Fibroblast of mammary gland (primary cell): ENCODE measurements at places on chromosomes 2 and 18.
A peak's percentile ranks its signal among the peaks of the same experiment; 100 is the strongest.

GRCh38 chr2:66477135-66477842 is 42.4 kb downstream of the MEIS1 start:
- DNase-seq, result peak; percentile 28

DNA sequence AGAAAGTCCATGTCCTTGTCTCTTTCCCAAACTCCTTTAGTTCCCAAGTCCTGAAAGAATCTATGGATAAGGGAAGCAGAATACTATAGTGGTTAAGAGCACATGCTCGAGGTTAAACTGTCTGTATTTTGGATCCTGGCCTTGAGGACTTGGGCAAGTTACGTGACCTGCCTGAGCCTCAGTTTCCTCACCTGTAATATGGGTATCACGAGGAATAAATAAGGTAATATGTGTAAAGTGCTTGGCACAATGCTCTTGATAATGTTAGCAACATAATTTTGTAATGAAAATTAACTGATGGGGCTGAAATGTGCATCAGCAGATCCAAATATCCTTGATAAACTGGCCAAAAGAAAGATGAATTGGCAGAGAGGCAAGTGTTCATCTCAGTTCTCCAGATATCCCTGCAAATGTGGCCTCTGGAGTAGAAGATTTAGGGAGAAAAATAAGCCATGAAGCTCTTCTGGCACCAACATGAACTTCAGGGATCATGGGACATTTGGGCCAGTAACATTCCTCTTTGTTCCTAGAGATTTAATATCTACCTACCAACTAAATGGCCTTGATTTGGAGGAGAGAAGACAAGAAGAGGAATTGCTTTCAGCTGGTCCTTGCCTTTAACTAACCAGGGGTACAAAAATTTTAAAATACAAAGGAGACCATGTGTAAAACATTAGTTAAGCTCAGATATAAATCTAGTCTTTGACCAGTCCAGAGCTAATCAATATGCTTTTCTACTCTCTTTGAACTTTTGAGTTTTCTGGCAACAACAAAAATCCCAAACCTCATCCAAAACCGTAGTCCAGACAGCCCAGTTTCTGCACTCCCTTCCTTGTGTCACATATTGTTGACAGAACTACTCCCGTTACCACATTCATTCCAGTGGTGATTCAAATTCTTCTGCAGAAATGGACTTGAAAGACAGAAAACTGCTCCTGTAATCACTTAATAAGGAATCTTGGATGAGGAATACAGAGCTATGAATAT is 52.7 kb upstream of the EML4 start:
- peak; percentile 57 for DNase-seq

DNA sequence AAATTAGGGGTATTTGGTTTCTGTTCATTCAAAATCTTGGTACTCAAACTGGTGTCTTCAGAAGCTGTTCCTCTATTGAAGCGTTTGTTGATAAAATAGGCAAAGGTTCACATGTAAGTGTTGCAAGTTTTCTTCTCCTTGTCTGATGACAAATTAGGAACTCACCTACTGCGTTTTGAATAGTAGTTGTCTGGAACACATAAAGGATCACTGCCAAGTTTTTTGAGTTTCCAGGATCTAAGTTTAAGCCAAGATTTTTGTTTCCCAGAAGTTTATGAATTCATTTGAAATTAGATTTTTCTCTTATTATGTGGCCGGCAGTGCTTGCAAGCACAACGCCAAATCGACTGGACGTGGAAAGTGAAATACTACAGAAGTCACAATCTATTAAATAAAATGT is 85.4 kb downstream of the ARHGEF33 start:
- peak; percentile 28 for DNase-seq

DNA sequence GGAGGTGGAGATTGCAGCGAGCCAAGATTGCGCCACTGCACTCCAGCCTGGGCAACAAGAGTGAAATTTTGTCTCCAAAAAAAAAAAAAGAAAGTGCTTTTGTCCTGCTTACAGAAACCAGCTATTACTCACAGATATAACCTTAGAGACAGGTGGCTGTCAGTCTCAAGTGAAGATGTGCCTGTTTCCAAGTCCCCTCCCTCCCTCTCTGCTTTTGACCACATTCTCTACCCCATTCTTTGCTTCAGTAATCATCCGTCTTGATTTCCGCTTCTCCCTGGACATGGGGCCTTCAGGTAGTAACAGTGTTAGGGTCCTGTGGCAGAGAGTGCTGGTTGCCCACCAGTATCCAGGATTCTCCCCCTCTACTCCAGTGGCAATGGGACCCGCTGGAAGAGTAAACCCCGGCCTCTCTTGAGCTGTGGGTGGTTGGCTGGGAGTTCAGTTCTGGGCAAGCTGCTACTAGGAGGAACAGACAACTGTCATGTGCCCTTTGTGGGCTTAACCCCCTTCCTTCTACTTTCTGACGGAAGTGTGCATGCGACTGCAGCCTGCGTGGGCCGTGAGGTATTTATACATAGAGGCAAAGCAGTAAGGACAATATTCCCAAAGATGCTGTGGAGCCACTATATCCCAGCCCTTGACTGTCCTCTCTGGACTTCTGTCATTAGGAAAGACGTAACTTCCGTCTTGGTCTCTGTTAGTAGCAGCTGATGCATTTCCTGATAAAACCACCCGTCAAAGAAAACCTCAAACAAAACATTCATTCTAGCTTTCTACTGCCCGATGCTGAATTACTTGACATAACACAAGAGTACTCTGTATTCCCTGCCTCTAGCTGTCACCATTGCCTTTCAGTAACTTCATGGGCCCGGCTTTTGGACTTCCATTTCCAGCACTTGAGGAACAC is 17.8 kb downstream of the PDCL3 start:
- no peak for DNase-seq

DNA sequence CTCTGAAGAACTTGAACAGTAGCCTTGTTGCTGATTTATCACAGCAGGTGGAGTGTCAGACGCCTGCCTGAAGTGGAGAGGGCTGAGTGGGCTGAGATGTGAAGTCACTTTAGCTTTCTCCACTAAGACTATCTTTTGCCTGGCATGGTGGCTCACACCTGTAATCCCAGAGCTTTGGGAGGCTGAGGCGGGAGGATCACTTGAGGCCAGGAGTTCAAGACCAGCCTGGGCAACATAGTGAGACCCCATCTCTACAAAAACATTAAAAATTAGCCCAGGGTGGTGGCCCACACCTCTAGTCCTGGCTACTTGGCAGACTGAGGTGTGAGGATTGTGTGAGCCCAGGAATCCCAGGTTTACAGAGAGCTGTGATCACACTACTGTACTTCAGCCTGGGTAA is 60.6 kb upstream of the TTC39C start:
- DNase-seq, result no peak

DNA sequence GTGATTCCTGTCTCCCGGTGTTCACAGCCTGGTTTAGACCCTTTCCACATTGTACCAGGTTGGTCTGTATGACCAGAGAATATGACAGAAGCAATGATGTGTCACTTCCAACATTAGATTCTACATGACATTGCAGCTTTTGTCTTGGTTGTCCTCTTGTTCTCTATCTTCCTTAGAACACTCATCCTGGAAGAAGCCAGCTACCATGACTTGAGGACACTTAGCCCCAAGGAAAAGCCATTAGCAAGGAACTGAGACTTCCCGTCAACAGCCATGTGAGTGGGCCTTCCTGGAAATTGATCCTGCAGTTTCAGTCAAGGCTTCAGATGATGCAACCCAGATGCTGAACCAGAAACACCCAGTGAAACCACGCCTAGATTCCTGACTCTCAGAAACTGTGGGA is 143.3 kb downstream of the MREG start:
- DNase-seq, result peak; percentile 82

GRCh38 chr2:98867539-98868309 is 68.3 kb downstream of the CRACDL start:
- DNase-seq, result peak; percentile 74

GRCh38 chr2:223950448-223951347 is 5.6 kb upstream of the WDFY1 start:
- DNase-seq, result no peak

GRCh38 chr2:68094111-68094510 is 31.3 kb upstream of the C1D start:
- no peak for DNase-seq

GRCh38 chr2:101706819-101707177 is 9.3 kb downstream of the MAP4K4 start:
- DNase-seq, result no peak

DNA sequence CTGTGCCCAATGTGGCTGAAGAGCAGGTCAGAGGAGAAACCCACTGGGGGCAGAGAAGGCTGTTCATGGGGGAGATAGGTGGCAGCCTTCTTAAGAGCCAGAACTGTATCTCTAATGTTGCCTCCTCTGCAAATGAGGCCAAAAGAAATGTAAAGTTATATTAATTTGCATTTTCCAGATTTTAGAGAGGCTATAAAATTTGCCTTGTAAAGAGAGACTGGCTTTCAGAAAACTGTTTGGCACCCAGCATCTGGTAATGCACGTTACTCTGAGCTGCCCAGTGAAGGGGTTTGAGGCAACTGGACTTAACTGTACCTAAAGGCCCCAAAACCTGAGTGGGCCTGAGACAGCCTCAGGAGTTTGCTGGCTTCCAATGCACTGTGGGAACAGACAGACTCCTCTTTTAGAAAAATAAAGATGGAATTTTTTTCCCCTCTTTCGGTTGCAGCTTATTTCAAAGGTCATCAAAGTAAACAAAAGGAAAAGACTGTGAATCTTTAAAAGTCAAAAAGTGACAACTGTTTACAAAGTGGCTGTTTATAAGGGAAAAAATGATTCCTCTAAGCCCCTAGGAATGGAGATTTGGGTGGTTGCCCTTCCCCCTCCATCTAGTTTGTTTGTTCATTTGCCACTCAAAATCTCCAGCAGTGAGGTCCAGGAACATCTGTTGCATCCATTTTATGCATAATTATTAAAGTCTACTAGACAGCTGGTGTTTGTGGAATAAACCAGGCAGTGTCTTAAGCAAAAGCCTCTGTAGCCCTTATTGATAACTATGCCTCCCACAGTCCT is 132.2 kb upstream of the ZFP36L2 start:
- no peak for DNase-seq

DNA sequence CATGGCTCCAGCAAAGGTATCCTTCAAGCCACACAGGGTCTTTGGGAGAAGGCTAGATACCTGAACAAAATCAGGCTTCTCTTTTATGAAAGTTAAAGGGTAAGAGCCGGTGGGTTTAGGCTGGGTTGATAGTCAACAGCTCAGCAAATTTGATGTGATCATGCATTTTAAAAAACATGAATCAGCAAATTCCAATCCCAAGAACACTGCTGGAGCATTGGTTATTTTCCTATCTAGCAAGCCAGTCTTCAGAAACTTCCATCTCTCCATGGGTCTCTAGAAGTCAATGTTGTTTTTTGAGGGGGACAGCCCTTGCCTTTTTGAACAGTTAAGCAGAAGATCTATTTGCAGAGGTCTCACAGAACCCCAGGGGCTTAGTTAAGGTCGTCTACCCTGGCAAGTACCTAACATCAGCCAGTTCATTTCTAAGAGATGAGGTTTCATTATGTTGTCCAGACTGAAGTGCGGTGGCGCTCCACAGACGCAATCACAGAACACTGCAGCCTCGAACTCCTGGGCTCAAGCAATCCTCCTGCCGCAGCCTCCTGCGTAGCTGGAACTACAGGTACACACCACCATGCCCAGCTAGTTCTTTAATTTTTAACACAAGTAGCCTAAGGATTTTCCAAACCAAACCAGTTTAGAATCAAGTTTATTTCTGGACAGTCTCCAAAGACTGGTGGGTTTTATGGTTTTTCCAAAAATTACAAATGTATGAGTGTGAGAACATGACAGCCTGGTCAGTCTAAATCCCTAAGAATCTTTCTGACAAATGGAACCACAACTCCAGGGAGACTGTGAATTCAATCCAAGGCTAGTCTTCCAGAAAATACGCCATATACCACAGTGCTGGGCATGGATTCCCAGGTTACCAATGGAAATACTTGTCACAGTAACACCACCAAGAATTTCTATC is 4.1 kb upstream of the ZCCHC2 start:
- peak; percentile 38 for DNase-seq

GRCh38 chr2:26394694-26395093 is 7.0 kb upstream of the DRC1 start:
- DNase-seq, result no peak

DNA sequence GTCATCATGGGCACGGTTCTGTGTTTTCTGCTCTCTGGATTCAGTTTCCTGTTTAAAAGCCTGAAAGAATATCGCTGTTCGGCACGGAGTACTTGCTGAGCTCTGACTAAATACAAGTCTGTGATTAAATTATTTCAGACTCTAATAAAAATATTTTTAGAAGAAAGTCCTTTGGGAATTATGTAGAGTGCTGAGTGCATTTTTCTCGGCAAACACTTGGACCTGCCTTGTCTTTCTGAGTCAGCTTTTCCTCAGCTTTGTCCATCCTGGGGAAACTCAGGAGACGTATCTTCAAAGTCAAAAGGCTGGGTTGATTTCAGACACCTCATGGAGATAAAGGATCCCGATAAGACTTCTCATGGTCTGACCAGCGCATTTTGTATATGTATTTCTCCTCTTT is 45.9 kb downstream of the IL1R2 start:
- peak; percentile 93 for DNase-seq

GRCh38 chr18:64091526-64091925 is 57.4 kb downstream of the LINC00305 start:
- DNase-seq, result no peak

- no peak for DNase-seq
These were observed 83.5 kb downstream of the EML6 start for GRCh38 chr2:54806975-54807374.

GRCh38 chr2:52956766-52957165 is 810.8 kb upstream of the CHAC2 start:
- DNase-seq, result no peak

- DNase-seq, result no peak
These were observed 58.9 kb upstream of the CTDP1 start for GRCh38 chr18:79620576-79621165.

DNA sequence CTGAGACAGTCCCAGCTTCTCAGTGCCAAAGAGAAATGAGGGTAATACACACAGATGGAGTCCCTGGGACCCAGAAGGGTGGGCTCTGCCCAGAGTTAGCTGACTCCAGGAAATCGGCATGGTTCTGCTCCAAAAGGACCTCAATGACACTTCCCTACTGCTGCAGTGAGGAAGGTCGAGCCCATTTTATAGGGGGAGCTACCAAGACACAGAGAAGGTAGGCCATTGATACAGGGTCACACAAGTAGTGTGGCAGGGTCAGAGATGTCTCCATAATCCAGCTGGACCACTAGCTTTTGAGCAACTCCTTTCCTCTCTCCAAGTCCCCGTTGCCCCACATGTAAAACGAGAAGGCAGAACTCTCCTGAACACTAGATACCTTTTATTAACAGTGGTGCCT is 276.9 kb downstream of the MYCN start:
- DNase-seq, result no peak

GRCh38 chr2:62642429-62643099 is 62.9 kb upstream of the EHBP1 start:
- DNase-seq, result no peak

GRCh38 chr2:142915502-142915901 is 38.0 kb downstream of the KYNU start:
- DNase-seq, result no peak

- DNase-seq, result peak; percentile 34
These were observed 1.7 kb downstream of the TMEM127 start for GRCh38 chr2:96264086-96264485.

DNA sequence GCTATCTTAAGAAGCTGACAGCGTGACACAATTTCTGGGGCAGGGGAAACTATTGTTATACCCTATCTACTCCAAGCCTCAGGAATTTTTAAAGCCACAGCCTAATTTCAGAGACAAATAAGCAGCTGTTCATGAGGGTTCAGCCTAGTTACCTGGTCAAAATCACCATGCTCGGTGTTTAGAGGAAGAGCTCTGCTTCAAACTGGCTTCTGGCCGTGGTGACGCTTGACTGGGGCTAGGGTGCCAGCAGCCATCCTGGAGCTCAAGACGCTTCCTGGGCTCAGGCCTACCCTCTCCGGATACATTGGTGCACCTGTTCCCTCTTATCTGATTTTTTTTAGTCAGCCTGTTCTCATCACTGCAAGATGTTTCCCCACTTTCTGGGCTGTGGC is 41.7 kb downstream of the FRZB start:
- no peak for DNase-seq

GRCh38 chr18:49616618-49617328 is 54.9 kb downstream of the LIPG start:
- DNase-seq, result no peak
